ENCODE measurements at places on chromosomes 6 and 20.

DNA sequence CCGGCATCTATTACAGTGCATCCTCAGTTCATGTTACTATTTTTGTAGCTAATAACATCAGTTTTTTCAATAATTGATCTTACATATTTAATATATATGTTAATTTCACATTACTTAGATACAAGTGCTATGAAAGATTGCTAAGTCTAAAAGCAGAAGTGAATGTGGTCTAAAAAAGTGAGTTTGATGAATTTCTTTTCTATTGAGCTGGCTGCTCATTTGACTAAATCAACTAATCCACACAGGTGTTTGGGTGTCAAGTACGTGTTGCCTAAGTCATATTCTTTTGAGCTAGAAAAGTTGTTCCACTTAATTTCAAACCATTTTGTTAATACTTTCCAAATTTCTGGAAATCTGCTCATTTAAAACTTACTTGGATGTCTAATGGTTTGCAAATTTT, 46.6 kb upstream of the EZR start:
- H3K4me3 ChIP-seq = no peak overlapping the region
- peaks cover 2% of the 10 kb centered on the region for H3K27me3 ChIP-seq
- H3K27ac ChIP-seq = no peak overlapping the region
- DNase-seq = no peak

DNA sequence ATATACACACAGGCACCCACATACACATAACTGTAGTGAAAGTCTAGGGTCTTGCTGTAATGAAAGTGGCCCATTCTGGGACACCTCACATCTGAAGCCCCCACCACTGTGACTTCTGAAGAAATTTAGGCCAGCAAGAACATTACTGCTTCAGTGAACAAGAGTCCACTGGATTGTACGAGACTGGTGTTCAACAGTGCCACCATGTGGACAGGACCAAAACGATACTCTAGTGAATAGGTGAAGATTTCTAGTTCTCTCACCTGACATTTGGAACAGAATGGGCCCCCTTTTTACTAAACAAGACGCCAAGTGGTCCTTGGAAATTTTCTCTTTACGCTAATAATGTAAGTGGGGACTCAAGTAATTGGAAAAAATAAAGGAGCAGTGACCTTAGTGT, 156.9 kb downstream of the MAFB start:
- no peak overlapping the region for H3K27ac ChIP-seq
- no peak overlapping the region for H3K4me3 ChIP-seq
- H3K4me1 ChIP-seq = no peaks in the 10 kb centered on the region

- H3K27me3 ChIP-seq = no peaks in the 10 kb centered on the region
- no peaks in the 10 kb centered on the region for H3K36me3 ChIP-seq
- no peak overlapping the region for H3K4me3 ChIP-seq
- no peak overlapping the region for H3K27ac ChIP-seq
Observed at GRCh38 chr6:117156741-117157140, 108.6 kb upstream of the VGLL2 start.

- H3K36me3 ChIP-seq = peaks cover 51% of the 10 kb centered on the region
- DNase-seq = no peak
- H3K4me1 ChIP-seq = peaks cover 51% of the 10 kb centered on the region
Observed at GRCh38 chr20:50918403-50918802, 12.8 kb downstream of the ADNP start.

DNA sequence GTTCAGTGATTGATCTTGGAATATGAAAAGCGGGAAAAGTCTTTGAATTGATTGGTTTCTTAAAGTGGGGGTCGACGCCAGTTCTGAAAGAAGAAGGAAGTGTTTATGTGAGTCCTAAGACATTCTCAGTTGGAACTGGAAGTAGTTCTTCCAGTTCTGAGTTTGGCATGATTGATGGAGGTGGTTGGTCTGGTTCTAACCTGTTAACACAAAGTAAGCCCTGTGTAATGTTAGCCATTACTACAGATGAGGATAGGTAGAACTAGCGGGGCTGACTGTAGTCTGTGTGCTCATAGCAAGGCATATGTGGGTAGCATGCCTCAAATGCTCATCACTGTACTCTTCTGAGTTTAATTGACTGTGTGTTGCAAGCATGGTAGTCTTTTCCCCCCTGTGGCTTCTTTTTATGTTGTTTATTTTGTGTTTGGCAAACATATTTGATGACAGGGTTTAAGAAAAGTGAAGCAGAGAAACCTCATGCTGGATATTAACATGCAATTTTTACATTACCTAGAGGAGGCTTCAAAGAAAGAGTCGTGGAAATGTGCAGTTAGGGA, 24.9 kb downstream of the CITED2 start:
- no peak overlapping the region for H3K27ac ChIP-seq
- no peaks in the 10 kb centered on the region for H3K27me3 ChIP-seq
- no peaks in the 10 kb centered on the region for H3K4me1 ChIP-seq

DNA sequence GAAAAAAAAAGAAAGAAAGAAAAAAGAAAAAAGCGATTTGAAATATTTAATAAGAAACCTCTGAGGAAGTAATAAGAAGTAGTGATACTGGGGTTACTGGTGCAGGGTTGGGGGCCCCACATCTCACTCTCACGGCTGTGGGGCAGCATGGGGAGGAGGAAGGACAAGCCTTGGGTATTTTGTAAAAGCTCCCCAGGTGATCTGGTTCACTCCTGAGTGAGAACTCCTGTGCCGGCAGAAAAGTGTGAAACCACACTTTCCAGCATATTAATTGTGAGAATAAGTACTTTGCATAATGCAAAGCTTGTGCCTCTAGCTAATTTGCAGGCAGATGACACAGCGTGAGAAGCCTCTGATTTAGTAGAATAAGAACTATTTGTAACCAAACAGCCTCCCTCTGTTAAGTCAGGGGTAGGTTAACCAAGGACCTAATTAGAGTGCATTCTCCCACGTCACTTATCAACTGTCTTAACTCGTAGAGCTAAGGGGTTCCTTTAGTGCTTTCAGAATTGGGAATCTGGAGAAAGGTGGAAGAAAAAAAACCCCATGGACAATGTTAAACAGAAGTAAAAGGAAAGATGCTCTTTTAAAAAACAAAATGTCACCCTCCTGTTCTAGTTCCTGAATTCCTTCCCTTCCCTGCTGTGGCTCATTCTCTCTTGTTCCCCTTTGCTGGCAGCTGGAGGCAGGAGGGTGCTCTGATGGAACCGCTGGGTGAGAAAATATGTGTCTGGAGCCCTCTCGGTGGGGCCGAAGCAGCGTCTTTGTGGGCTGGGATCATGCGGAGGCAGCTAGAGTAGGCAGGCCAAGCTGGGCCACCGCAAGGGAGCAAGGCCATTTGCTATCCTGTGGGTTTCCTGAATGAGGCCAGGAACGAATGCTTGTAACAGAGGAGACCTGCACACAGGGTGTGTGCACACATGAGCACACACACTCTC, 108.7 kb downstream of the FYN start:
- H3K4me3 ChIP-seq = peak overlapping the region; percentile 53
- DNase-seq = no peak
- peaks cover 95% of the 10 kb centered on the region for H3K4me1 ChIP-seq
- peak overlapping the region; percentile 93 for H3K27ac ChIP-seq

GRCh38 chr6:13139119-13139518, 189.2 kb downstream of the TBC1D7 start:
- H3K4me3 ChIP-seq = no peak overlapping the region
- DNase-seq = no peak
- H3K36me3 ChIP-seq = no peaks in the 10 kb centered on the region
- no peak overlapping the region for H3K27ac ChIP-seq
- H3K27me3 ChIP-seq = no peaks in the 10 kb centered on the region

- no peak overlapping the region for H3K27ac ChIP-seq
- H3K27me3 ChIP-seq = peaks cover 12% of the 10 kb centered on the region
- DNase-seq = no peak
- no peaks in the 10 kb centered on the region for H3K36me3 ChIP-seq
- no peaks in the 10 kb centered on the region for H3K4me1 ChIP-seq
Observed at GRCh38 chr6:136445063-136445462, 105.2 kb downstream of the MAP7 start.

- no peak overlapping the region for H3K27ac ChIP-seq
Observed at GRCh38 chr20:19338960-19339359, 126.5 kb downstream of the SLC24A3 start.

GRCh38 chr20:47167846-47168245, 188.7 kb downstream of the ZMYND8 start:
- no peak overlapping the region for H3K27ac ChIP-seq
- no peak overlapping the region for H3K4me3 ChIP-seq
- no peaks in the 10 kb centered on the region for H3K36me3 ChIP-seq
- H3K4me1 ChIP-seq = no peaks in the 10 kb centered on the region
- H3K27me3 ChIP-seq = peaks cover 2% of the 10 kb centered on the region

- no peaks in the 10 kb centered on the region for H3K4me1 ChIP-seq
- peaks cover 3% of the 10 kb centered on the region for H3K27me3 ChIP-seq
Observed at GRCh38 chr6:142531727-142532126, 229.9 kb downstream of the ADGRG6 start.

DNA sequence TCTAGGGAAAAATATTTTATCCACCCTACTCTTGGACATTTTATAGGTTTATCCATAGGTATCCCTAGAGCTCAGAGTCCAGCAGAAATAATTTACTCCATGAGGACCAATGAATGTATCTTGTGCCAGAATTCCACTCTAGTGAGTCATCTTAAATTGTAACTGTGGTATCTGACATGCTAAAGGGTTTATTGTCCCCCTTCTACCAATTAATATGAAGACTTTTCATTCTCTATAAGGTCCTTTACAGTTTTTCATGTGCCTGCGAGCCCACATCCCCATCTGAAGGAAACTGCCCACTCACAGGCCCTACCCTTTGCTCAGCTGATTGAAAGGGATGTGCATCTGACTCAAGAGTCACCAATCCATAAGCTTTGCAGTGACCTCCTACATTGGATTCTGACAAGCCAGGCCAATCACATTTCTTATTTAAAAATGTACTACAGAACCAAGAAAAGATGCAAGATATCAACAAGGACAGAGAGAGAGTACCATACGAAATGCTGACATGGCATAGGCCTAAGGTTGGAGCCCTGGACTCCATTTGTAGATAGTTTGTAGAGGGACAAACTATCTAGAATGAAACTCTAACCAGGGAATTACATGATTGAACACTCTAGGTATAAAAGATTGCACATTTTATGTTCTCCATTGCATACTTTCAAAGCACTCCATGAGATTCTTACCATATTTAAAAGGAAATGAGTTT, 93.4 kb upstream of the DEFB112 start:
- no peaks in the 10 kb centered on the region for H3K4me1 ChIP-seq
- no peaks in the 10 kb centered on the region for H3K36me3 ChIP-seq
- H3K27me3 ChIP-seq = no peaks in the 10 kb centered on the region
- no peak for DNase-seq
- H3K4me3 ChIP-seq = no peak overlapping the region
- H3K27ac ChIP-seq = no peak overlapping the region

DNA sequence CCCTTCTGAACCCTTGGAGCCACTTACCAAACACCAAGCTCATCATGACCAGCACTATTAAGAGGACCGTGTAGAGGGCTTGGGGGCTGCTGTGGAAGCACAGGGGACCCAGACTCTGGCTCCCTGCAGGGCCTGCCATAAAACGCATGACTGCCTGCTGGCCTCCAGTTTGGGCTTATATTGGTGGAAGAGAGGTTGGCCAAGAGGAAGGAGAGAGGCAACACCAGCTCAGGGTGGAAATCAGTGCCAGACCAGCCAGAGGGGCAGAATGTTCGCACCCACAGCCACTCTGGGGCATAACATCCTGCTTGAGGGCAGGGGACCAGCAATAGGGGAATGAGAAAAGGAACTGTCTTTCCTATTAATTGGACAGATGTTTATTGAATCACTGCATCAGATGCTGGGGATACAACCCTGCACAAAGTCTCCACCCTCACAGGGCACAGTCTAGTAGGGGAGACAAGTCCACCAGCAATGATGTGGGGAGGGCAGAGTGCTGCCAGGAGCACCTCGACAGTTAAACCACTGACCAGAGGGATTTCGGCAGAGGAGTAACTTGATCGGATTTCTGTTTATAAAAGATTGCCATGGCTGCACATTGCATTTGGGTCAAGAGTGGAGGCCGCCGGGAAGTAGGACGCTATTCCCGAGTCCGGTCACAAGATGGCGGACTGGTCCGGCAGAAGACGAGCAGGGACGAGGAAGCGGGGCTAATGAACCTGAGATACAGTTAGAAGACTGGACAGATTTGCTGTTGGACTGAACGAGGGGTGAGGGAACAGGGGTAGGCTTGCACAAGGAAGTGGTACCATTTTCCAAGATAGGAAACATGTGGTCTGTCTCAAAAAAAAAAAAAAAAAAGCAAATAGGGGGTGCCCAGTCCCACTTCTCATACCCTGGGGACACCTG, at the start of gene LY6G5C:
LY6G5C (minus strand) TSS at position 842 of the 909 bp plus-strand sequence; CDS start at position 148, 694 bp downstream.
- H3K4me3 ChIP-seq = peak within 1 kb of the TSS; percentile 73
- peaks cover under 1% of the 10 kb centered on the region for H3K36me3 ChIP-seq
- H3K27ac ChIP-seq = peak within 1 kb of the TSS; percentile 64
- DNase-seq = peak; percentile 58

DNA sequence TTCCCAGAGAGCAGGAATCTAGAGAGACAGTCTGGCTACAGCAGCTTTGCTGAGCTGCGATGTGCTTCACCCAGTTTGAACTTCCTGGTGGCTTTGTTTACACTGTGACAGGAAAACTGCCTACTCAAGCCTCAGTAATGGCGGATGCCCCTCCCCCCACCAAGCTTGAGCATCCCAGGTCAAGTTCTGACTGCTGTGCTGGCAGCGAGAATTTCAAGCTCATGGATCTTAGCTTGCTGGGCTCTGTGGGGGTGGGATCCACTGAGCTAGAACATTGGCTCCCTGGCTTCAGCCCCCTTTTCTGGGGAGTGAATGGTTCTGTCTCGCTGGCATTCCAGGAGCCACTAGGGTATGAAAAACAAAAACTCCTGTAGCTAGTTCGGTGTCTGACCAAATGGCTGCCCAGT, 91.0 kb upstream of the ESR1 start:
- H3K4me3 ChIP-seq = no peak overlapping the region
- H3K4me1 ChIP-seq = peaks cover 7% of the 10 kb centered on the region
- no peak for DNase-seq
- H3K27me3 ChIP-seq = peaks cover 13% of the 10 kb centered on the region
- H3K27ac ChIP-seq = no peak overlapping the region

GRCh38 chr6:39901670-39902069, 32.6 kb downstream of the MOCS1 start:
- DNase-seq = no peak
- H3K27ac ChIP-seq = no peak overlapping the region
- no peaks in the 10 kb centered on the region for H3K27me3 ChIP-seq
- H3K4me3 ChIP-seq = no peak overlapping the region
- no peaks in the 10 kb centered on the region for H3K4me1 ChIP-seq

DNA sequence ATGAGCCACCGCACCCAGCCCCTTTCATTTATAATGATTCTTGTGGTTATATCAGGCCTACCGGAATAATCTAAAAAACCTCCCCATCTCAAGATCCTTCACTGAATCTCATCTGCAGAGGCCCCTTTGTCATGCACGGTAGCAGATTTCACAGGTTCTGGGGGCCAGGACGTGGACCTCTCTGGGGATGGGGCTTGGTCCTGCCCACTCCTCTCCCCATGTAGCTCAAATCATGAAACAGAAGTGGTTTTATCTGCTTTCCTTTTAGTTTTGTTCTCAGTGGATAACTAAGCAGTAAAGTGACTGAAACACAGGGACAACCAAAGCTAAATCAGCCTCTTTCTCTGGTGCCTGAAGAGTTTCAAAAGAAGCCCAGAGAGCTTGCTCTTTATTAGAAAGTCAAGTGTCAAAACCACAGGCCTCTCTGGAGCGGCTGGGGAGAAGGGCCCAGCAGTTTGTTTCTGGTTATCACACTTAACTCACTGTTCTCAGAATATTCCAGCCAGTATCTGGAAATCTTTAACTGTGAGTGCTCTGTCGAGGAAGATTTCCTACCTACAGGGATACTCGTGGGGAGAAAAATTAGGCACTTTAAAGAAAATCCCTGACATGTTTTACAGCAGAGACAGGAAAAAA, 60.6 kb upstream of the FAM184A start:
- H3K36me3 ChIP-seq = no peaks in the 10 kb centered on the region
- no peak for DNase-seq
- H3K4me3 ChIP-seq = no peak overlapping the region
- peaks cover 2% of the 10 kb centered on the region for H3K27me3 ChIP-seq
